Activated T-helper 1 cell treated with anti-CD3 and anti-CD28 coated beads, Interleukin-12 subunit alpha, Interleukin-12 subunit beta, Interleukin-2, Interleukin-4 antibody, amounts not matched to agents 30 ng/mL and 10 ng/mL and 1 ng/mL, durations not matched to agents 14 hours and 24 hours and 36 hours (primary cell): ENCODE measurements at places on chromosomes 6 and 20. TPM values are rescaled to one million over a fixed set of nuclear protein-coding genes. Genes with fewer than 3 reads are reported as not detected.

- DNase-seq: no peak
- H3K4me3 ChIP-seq: no peak overlapping the region
- H3K4me1 ChIP-seq: no peaks in the 10 kb centered on the region
- H3K36me3 ChIP-seq: no peaks in the 10 kb centered on the region
- no peak overlapping the region for H3K27ac ChIP-seq
These were observed 755.0 kb downstream of the TFAP2A start for GRCh38 chr6:9659848-9660247.

- no peaks in the 10 kb centered on the region for H3K36me3 ChIP-seq
- DNase-seq: no peak
- H3K27ac ChIP-seq: no peak overlapping the region
- peaks cover 38% of the 10 kb centered on the region for H3K27me3 ChIP-seq
- H3K4me1 ChIP-seq: no peaks in the 10 kb centered on the region
These were observed 12.6 kb downstream of the TCP11 start for GRCh38 chr6:35128496-35128895.

The MPIG6B gene
- total RNA-seq: not detected in 2 replicates

DNA sequence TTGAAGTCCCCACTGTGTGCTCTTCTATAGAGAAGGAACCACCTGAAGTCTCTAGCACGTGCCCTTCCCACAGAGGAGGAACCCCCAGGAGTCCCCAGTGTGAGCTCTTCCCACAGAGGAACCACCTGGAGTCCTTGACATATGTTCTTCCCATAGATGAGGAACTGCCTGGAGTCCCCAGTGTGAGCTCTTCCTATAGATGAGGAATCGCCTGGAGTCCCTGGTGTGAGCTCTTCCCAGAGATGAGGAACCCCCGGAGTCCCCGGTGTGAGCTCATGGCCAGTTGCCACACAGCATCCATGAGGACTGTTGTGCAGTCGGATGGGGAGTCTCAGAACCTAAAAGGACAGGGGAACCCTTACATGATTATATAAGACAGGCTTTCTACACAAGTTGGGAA lies 158.1 kb upstream of the THBS2 start:
- no peak overlapping the region for H3K27ac ChIP-seq
- no peak overlapping the region for H3K4me3 ChIP-seq
- no peaks in the 10 kb centered on the region for H3K4me1 ChIP-seq
- no peaks in the 10 kb centered on the region for H3K36me3 ChIP-seq
- DNase-seq: no peak
- no peaks in the 10 kb centered on the region for H3K27me3 ChIP-seq

The PHACTR3 gene
- not detected in 2 replicates for total RNA-seq

- no peak overlapping the region for H3K4me3 ChIP-seq
- DNase-seq: no peak
- H3K27ac ChIP-seq: no peak overlapping the region
- H3K4me1 ChIP-seq: no peaks in the 10 kb centered on the region
- no peaks in the 10 kb centered on the region for H3K27me3 ChIP-seq
- no peaks in the 10 kb centered on the region for H3K36me3 ChIP-seq
These were observed 690.9 kb upstream of the CHD6 start for GRCh38 chr20:42309050-42309449.

DNA sequence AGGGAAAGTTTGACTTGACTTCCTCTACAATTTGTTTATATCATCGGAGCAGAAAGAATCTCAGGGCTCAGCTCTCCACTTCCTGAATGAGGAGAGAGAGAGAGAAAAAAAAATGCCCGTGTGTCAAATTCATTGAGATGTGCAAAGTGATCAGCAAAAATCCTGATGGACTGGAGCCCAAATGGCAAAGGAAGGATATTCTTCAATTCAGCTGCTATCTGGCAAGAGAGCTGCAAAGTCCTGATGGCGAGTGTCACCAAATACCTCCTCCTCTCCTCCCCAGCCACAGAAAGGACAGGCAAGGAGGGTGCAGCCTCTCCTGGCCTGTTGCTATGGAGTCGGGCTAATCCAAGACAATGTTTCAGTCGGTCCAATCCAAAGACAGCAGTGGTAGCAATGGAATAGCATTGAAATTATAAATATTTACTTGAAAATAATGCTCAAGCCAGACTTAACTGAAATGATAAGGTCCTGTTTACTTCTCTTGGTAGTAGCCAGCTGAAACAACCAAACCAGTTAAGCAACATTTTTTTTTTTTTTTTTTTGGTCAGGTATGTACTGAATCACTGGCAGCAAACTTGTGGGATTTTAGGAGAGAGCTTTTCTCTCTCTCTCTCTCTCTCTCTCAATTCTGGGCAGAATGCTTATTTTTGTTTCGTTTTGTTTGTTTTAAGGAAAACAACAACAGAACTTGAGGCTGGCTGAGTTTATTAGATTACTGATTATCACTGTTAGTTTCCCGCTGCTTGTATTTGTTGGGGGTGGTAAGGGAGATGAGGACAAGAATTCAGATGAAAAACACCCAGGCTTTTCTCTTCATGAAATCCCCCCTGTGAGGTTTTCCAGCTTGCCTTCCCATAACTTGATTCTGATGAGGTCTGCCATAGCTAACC lies 204.2 kb downstream of the BCAS1 start:
- no peak for DNase-seq
- H3K27ac ChIP-seq: peak overlapping the region; percentile 74
- no peaks in the 10 kb centered on the region for H3K27me3 ChIP-seq
- peak overlapping the region; percentile 47 for H3K4me3 ChIP-seq
- H3K4me1 ChIP-seq: peaks cover 49% of the 10 kb centered on the region

DNA sequence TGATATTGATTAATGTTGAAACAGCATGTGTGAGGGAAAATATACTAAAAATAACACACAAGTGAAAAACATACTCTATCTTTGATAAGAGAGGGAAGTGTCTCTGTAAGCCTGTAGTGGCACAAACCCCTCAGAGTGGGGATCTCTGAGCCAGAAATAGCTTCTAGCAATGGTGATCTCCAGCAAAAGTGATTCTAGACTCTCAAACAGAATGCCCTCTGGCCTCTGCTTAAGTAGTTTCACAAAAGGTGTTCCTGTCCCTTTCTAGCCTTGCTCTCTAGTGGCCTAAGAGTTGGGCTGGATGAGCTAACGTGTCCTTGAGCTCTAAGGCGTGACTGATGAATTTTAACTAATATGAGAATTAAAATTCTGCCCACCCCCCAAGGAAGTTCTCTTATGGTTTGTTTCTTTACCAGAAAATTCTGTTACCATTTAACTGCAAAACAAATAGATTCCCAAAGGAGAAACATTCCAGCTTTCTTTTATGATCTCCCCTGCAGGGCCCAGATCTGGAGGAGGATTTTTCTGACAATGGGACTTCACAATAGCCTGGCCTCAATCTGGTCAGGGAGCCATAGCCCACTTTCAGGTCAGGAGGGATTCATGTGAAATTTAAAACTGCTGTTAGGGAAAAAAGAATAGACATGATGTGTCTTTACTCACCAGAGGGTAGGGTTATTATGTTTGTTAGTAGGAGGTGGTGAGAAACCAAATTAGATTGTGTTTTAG lies 182.5 kb upstream of the LAMP5 start:
- DNase-seq: no peak
- peaks cover 1% of the 10 kb centered on the region for H3K27me3 ChIP-seq
- H3K4me3 ChIP-seq: no peak overlapping the region
- H3K27ac ChIP-seq: no peak overlapping the region
- H3K4me1 ChIP-seq: no peaks in the 10 kb centered on the region
- H3K36me3 ChIP-seq: no peaks in the 10 kb centered on the region

- H3K36me3 ChIP-seq: peaks cover 63% of the 10 kb centered on the region
- no peak overlapping the region for H3K27ac ChIP-seq
- no peak overlapping the region for H3K4me3 ChIP-seq
- H3K4me1 ChIP-seq: peaks cover 47% of the 10 kb centered on the region
These were observed 14.2 kb downstream of the EEF1E1 start for GRCh38 chr6:8087870-8088754.

The CLIC1 gene
- total RNA-seq: 398 and 399 TPM in 2 replicates

DNA sequence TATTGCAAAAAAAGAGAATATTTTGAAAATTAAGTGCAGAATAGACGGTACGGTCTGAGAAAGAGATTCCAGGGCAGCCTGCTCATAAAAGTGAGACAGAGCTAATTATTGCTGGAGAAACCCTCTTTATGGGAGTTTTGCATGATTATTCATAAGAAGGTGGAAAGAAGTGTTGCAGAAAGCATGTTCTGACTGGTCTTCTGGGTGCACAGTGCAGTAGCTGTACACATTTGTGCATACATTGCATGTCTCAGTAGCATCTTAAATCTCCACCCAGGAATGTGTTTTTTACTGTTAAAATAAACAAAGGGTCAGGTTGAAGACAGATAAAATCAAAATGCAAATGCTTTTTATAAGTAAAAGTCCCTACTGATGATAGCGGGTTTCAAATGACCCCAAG lies 1813.6 kb upstream of the DEFB115 start:
- no peak overlapping the region for H3K27ac ChIP-seq
- no peaks in the 10 kb centered on the region for H3K36me3 ChIP-seq
- no peaks in the 10 kb centered on the region for H3K27me3 ChIP-seq
- no peaks in the 10 kb centered on the region for H3K4me1 ChIP-seq
- H3K4me3 ChIP-seq: no peak overlapping the region
